ENCODE measurements at places on chromosomes 11 and 22. TPM values are rescaled to one million over a fixed set of nuclear protein-coding genes. Genes with fewer than 3 reads are reported as not detected.

The CECR2 gene
- total RNA-seq, result 0.53 TPM

The PKDREJ gene
- total RNA-seq, result not detected

The OR52A1 gene
- not detected for total RNA-seq

The OR52H1 gene
- total RNA-seq, result not detected

The IL18BP gene
- 10.3 TPM for total RNA-seq

The BSCL2 gene
- total RNA-seq, result 46.7 TPM
